NCI-H524 treated with DMSO at 0.1 percent for 48 hours (cell line): ENCODE measurements at places on chromosomes 11 and 22.
A peak's percentile ranks its signal among the peaks of the same experiment; 100 is the strongest.

DNA sequence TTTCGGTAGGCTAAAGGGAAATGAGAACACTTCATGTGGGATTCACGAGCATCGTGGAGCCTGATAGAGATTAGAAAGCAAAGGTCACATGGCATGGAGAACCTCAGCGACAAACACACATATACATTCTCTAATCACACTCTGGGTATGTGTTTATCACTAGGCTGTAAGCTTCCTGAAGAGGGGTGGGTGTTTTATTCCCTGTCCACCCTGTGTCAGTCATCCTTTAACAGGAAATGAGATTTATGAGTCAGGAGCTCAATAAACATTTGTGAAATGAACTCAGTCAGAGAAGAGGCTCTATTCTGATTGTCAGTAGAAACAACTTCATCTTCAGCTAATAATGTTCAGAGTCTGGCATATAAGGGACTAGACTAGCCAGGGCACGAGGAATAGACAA lies 71.7 kb upstream of the EIF3M start:
- DNase-seq = no peak

- DNase-seq = no peak
These were observed 435.1 kb upstream of the CCDC90B start for GRCh38 chr11:83721263-83721662.

- no peak for DNase-seq
These were observed 3.1 kb downstream of the SLC29A2 start for GRCh38 chr11:66368484-66368883.

GRCh38 chr11:68673306-68673945 lies 10.9 kb upstream of the GAL start:
- DNase-seq = no peak

DNA sequence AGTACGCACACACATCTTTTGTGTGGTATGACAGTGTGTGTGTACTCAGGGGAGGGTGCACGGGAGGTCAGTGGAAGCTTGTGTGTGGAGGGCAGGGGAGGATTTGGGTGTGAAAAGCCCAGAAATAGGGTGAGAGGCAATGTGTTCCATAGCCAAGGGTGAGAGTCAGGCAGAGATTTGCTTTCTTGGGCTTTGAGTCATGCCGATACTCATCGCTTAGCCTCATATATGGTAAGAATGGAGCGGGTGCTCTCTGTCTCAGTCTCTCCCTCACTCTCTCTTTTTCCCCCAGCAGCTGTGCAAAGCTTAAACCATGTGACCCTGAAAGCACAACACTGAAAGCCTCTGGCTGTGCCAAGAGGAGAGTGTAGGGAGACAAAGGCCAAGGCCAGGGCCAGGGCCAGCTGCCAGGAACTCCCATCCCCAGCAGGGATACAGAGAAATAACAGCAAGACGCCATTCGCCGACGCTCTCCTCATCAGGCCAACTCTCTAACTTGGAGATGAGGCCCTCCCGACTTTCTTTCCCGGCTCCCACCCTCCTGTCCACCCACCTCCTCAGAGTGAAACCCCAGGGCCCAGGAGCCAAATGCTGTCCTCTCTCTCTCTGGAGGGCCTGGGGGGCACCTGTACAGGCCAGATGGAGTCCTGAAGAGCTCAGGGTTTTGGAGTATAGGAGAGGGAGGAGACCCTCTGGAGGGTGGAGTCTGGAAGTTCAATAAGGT lies 20.3 kb upstream of the MICAL3 start:
- DNase-seq = no peak

DNA sequence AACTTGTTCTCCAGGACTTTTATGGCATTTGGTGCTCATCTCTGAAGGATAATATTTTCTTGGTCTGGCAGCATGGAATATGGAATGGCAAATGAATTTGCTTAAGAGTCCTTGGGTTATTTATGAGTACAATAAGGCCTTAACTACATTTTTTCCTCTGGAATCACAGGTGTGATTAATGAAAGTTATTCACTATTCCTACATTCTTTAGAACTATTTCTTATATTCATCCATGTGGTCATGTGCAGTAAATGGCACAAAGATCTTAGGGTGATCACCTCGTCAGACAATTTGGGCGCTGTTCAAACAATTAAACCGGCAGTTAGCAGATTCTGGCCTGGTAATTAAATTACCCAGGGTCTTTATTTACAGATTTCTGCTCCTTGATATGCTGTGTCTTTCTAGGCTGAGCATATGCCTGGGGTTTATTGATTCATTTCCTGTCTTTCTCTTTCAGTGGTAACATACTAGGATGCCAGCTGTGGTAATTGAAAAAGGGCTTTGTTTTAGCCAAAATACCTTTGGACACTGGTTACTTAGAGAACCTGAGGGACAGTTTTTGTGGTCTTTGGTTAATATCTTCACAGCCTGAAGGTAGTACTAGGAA lies 31.6 kb downstream of the SIK2 start:
- DNase-seq = no peak

GRCh38 chr11:123362186-123362585 lies 67.9 kb upstream of the GRAMD1B start:
- no peak for DNase-seq

DNA sequence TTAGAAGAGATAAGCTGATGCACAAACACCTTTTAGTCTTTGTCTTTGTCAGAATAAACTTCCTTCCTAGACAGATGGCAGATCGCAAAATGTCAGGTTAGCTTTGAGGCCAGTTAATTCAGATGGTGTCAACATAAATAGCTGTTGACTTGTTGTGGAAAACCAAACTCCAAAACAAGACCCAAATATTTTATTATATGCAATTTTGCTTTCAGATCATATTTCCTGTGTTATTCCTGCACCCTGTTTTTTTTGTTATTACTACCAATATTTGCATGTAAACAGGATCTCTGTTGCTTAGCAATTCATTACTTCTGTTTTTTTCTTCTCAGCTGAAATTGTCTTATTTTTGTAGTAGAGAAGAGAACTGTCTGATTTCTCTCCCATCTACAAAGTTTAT lies 316.0 kb downstream of the ETS1 start:
- no peak for DNase-seq

DNA sequence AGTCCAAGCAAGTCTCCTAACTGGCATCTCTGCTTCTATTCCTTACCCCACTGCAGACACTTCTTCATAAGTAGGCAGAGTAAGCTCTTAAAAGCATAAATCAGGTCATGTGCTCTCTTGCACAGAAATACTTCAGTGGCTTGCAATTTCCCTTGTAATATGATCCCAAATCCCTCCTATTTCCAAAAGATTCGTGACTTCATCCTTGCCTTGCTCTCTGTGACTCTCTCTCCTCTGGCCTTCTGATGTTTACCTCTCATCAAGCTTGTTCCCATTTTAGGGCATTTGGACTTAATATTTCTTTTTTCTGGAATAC lies 37.4 kb upstream of the NCR3LG1 start:
- peak; percentile 26 for DNase-seq

DNA sequence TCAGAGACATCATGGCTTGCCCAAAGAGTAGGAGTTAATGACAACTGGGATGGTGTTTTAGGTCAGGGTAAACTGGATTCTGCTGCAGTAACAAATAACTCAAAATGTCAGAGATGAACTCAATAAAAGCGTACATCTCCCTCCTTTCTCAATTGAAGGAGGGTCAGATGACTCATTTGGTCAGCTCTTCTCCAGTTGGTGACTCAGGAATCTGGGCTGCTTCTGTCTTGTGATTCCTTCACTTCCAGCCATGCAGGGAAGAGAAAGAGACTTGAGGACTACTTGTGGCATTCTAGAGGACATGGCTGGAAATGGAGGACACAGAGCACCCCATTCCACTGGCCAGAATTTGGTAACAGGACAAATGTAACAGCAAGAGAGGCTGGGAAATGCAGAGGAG lies 3.2 kb upstream of the SYT13 start:
- DNase-seq = no peak

DNA sequence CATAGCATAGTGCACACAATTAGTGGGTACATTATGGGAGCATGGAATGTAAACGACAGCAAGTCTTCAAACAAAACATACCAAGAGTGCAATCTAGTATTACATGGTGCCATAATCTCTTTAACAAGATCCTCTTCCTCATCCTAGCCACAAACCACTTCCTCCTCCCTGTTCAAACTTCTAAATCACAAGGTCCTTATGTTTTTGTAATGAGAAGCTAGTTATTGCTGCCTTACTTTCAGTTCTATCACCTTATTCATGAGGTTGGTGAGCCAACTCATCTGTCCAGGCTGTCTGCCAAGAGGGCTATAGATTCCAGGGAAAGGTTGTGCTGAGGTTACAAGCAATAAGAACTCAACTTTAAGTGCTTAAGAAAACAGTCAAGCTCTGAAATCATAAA lies 195.4 kb upstream of the ARHGAP20 start:
- no peak for DNase-seq

DNA sequence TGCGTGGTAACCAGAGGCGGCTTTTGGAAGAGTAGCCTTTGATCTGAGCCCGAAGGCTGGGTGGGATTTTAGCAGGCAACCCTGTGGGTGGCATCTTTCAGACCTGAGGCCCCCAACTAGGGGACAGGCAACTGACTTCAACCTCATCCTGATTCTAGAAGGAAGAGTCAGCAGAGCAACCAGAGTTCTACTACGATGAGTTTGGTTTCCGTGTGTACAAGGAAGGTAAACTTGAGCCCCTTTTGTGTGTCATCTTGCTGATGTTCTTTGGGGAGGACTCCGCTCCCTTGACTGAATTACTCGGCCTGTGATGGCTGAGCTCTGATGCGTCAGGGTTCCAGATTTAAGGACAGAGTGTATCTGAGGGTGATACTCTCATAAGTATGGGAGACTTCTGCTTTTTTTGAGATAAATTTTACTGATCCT lies 31.6 kb downstream of the SGSM3 start:
- no peak for DNase-seq

DNA sequence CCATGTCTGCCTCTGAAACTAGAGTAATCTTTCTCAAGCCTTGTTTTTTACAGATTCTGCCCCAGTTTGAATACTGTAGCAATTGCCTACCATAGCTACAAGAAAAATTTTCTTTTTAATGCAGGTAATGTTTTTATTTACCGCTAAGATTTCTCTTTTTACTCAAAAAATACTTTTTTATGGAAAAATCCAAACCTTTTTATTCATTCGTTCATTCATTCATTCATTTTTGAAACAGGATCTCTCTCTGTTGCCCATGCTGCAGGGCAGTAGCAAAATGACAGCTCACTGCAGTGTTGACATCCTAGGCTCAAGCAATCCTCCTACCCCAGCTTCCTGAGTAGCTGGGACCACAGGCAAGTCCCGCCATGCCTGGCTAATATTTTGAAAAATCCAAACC lies 2.7 kb upstream of the CPT1A start:
- DNase-seq = no peak

DNA sequence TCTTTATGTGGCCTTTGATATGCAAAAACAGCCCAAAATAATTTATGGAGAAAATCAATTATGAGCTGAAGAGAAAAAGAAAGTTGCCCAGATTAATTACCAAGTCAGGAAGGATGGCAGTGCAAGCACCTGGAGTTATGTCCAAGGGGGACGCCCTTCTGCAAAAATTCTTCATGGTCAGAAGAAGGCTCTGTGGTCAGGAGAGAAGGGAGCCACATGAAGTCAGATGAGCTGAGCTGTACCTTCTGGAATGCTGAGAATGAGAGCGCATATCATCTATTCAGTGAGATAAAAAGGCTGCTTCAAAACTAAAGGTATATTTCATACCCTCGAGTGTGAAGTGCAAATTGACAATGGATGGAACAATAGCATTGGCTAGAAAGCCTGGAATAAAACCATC lies 607.4 kb downstream of the NTM start:
- no peak for DNase-seq

- DNase-seq = no peak
These were observed 33.8 kb downstream of the ZC3H7B start for GRCh38 chr22:41334951-41335635.

- no peak for DNase-seq
These were observed 37.5 kb upstream of the PANX1 start for GRCh38 chr11:94091091-94091490.

DNA sequence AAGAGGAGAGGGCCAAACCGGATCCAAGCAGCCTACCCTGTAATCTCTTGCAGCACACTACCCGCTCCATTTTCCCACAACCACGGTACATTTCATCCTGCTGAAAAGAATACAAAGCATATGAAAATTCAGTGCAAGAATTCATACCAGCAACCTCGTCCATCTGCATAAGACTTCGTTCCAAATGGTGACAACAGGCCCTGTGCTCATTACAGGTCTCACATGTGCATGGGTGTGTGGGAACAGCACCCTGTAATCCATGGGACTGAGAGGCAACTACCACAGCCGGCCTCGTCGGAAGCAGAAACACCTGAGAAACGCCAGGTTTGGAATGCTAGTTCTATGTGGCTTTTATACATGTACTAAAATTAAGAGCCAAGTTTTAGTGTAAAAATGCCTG lies 52.3 kb downstream of the LARGE1 start:
- DNase-seq = no peak

DNA sequence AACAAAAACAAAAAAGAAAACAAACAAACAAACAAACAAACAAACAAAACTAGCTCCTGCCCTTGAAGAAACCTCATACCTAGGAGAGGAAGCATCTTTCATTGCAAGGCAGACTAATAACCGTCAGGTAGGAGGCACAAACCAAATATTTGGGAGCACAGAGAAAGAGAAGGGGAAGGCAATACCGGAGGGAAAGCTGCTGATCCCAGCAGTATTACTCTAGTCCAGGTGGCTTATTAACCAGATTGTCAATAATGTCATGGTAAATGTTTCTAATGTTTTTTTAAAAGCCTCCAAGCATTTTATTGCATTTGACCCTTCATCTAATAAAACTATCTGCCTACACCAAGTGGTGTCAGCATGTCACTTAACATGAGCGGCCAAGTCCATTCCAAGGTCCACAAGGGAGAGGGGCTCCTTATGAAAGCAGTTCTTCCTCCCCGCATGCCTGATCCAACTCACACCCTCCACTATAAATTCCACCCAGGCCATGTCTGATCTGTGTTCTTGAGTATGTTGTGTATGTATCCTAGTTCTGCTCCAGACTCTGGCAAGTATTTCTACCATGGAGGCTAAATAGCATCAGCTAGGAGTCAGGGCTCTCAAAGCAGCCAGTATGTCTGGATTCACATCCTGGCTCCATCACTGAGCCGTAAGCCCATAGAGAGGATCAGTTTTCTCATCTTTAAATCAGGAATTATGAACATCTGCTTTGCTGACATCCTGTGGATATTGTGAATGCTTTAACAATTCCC lies 208.1 kb upstream of the TENM4 start:
- DNase-seq = no peak

GRCh38 chr22:27853424-27853823 lies 51.9 kb upstream of the MN1 start:
- no peak for DNase-seq

DNA sequence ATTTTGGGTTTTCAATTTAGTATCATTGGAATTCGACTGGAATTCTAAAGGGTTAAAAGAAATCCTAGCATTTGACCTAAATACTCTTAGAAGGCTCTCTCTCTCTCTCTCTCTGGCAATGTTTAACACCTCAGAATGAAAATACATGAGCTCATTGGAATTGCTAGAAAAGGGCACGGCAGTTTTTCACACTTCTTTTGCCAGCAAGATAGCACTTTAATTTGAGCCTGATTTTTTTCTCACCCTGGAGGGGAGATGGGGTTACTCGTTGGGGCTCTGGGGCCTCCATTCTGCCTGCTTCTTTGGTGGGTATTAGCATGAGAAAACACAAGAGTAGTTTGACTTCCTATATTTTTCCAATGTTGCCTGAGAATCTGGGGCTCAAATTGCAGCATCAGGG lies 22.8 kb upstream of the CLMP start:
- DNase-seq = no peak

GRCh38 chr11:128865490-128865889 lies 1.6 kb downstream of the KCNJ1 start:
- no peak for DNase-seq
